Esophagus mucosa (tissue), 1 donor: ENCODE measurements at places on chromosomes 6 and 20. TPM values are rescaled to one million over a fixed set of nuclear protein-coding genes. Genes with fewer than 3 reads are reported as not detected.

DNA sequence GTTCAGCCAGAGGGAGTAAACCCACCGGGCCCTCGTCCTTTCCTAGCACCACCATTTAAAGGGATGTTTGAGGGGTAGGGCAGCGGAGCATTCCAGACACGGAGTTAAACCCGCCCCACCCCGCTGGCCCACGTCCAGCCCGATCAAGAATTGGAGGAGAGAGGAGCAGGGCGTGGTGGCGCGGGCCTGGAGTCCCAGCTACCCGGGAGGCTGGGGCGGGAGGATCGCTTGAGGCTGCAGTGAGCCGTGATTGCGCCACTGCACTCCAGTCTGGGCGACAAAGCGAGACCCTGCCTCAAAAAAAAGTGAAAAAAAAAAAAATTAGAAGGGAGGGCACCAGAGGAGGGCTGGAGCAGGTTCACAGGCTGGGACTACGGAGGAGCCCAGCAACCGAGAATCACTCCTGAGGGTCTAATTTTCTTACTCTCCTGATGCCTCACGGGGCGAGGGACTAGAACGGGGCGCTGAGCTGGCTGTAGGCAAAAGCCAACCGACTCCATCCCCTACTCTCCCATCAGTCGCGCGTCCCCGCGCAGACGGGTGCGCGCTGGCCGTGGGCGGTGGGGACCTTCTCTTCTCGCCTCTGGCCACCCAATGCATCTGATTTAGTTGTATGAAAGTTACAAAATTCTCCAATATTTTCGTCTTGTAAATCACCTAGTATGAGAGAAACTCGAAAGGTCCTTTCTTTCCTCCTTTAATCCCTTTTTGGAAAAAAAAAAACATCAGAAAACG lies 6.1 kb upstream of the HSPA1B start:
- ATAC-seq = peak; percentile 35

GRCh38 chr6:120735641-120736040 lies 598.6 kb downstream of the TBC1D32 start:
- no peak for ATAC-seq

DNA sequence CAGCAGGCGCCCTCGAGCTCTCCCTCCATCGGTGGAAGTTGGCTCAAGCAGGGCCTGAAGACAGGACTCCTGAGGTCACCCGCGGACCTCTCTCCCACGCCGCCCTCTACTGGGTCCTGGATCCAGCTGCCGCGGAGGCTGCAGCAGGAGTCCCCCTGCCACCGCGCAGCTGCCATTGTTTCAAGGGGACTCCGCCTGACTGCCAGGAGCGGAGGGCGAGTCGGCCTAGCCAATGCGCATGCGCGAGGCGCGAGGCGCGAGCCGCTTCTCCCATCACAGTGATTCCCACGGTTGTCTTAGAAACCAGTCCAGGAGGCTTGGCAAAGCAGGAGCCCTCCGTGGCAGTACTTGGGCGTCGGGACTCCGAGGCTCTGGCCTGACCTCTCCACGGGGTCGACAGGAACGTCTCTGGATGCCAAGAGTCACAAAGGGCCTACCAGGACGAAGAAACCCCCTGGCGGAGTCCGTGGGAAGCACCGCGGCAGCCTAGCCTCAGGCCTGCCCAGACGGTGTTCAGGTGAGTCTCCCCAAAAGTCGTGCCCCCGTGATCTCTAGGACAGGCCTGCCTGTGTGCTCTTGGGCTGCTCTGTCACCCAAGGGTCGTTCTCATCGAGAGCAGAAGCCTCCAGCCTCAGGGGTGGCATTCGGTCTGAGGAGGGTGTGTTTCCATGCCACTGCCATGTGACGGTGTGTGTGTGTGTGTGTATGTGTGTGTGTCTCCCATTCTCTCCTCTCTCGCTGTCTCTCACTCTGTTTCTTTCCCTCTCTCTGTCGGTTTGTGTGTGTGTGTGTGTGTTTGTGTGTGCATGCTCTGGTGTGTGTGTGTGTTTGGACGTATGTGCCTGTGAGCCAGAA lies 290.6 kb upstream of the ZNF337 start:
- peak; percentile 26 for ATAC-seq

- peak; percentile 43 for ATAC-seq
Observed at GRCh38 chr6:14722704-14723103, 523.2 kb upstream of the JARID2 start.

- ATAC-seq = no peak
Observed at GRCh38 chr20:51382986-51383821, 159.3 kb downstream of the NFATC2 start.

DNA sequence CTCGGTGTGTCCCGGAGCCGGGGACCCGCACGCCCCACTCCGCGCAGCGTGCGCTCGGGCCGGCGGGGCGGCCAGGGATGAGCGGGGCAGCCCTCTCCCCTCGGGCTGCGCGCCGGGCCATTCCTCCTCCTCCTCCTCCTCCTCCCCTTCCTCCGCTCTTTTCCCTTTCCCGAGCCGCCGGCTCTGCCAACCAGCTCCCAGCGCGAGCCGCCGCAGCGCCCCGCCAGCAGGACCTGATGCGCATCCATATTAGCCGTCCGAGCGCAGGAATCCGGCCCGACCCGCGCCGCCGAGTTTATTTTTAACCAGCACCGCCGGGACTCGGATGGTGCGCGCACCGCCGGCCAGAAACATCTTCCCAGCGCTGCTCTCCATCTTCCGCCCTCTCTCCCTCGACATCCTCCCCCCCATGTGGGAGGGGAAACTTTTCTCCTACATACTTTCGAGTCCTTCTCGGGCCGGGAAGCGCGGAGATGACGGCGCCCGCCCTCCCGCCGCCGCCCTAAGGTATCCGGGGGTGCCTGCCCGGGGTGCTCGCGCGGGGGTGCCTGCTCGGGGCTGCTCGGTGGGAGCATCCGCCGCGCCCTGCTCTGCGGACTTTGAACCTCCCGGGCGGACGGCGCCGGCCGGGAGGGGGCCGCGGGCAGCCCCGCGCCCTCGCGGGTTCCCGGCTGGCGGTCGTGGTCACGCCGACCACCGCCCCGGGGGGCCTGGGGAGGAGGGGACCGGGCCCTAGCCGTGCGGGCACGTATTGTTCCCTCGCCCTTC lies 619 bp downstream of the RREB1 start:
- peak; percentile 30 for ATAC-seq

DNA sequence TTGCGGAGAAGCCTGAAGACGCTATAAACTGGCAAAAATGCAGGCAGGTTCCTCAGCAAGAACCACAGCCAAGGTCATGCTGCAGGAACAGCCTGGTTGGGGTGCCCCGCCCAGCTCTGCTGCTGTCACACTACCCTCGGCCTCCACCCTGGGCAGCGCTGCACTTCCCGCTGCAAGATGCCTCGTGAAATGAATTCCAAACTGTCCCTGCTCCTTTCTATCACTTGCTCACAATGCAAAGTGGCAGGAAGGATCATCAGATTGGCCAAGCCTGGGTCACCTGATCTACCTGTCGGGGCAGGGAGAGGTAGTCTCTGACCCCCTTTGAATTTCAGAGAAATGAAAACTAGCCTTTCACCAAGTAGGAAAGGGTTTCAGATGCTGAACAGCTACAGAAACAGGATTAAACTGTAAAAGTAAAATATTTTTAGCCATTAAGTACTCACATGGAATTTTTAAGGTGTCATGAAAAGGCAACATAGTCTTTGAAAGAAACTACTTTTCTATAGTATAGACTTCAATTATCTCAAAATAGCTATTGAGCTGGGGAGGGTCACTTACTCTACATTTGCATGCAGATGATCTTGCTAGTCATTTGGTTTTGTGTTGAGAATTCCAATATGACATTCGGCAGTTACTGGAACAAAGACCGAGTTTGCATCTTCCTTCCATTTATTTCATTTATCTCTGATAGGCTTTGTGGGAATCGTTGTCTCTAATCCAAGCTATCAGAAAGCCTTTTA lies 236.4 kb upstream of the ASCC3 start:
- no peak for ATAC-seq

GRCh38 chr6:20655317-20655716 lies 121.1 kb downstream of the CDKAL1 start:
- no peak for ATAC-seq

DNA sequence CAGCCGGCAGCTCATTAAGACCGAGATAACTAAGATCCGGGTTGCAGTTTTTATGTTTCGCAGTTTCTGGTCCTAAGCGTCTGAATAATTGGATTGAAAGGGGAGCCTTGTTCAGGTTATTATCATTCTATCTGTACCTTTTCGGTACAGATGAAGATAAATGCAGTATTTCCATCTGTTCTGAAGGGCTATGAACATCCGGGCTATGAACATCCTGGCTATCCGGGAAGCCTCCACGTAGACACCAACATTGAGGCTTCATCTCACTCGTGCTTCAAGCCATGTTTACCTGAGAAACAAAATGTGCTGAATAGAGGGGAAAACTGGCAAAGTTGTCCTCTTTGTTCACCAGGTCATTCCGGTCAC lies 399 bp upstream of the REPS1 start:
- no peak for ATAC-seq

DNA sequence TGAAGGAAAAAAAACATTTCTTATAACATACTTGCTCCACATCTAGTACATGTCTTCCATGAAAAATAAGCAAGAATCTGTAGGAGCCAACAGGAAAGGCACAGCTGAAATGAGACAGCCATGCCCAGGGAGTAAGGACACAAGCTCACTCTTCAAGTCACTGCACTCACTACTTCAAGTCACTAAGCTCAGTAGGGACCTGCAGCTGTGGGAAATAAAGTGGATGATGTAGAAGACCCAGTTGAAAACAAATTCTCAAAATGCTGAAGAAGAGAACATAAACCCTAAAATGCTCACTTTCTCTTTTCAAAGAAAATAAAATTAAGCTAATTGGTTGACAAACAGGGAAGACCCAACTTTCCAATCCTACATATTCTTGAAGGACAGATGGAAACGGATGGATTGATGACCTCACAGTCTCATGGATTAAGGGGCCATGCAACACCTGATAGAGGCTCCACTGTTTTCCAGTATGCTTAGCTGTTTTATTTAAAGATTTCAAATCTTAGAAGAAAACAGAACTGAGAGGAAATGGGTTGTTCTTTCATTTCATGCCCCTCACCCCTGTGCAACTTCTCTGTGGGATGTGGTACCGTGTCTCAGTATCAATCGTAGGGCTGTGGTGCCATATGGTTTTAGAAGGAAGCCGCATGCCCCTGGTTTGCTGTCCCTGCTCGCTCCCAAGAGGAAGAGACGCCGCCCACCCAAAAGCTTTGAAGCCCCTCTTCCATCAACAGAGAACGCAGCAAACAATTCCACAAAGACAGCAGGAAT lies 133.3 kb downstream of the WDR27 start:
- no peak for ATAC-seq

DNA sequence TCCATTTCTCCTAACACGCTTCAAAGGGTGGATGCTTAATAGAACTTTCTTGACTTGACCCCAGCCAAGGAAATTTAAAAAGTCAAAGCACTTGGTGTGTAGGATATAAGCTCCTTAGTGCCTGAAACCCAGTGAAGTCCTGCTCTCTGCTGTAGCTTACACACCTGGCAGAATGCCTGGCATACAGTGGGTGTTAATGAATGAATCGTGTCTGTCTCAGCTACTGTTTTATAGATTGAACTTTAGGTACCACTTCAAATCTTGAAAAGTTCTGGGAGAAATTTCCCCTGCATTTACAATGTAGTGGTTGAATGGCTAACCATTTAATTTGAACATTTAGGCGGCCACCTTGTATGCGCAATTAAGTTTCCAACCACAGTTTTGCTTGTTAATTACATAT lies 70.5 kb upstream of the ZNF217 start:
- no peak for ATAC-seq

GRCh38 chr6:57267586-57268293 lies 45.6 kb upstream of the RAB23 start:
- peak; percentile 100 for ATAC-seq

CLPSL1 gene
- total RNA-seq = not detected
